ENCODE measurements at places on chromosomes 3 and 15.

DNA sequence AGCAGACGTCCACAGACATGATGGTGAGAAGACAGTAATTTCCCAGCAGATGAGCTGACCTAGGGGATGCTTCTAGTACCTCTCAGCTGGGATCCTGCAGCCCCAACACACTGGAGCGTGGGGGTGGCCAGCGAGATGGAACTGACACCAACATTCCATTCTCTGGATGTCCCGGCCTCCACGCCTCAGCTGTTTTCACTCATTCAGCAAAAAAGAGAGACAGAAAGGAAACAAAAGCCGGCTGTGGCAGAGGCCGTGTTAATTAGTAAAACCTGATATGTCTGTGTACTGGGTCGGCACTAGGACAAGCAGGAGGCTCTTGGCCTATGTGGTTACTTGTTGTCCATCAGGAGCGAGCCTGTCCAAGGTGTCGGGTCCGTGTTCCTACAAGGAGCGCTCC, 82.6 kb upstream of the MYZAP start:
- DNase-seq, result peak; percentile 44

DNA sequence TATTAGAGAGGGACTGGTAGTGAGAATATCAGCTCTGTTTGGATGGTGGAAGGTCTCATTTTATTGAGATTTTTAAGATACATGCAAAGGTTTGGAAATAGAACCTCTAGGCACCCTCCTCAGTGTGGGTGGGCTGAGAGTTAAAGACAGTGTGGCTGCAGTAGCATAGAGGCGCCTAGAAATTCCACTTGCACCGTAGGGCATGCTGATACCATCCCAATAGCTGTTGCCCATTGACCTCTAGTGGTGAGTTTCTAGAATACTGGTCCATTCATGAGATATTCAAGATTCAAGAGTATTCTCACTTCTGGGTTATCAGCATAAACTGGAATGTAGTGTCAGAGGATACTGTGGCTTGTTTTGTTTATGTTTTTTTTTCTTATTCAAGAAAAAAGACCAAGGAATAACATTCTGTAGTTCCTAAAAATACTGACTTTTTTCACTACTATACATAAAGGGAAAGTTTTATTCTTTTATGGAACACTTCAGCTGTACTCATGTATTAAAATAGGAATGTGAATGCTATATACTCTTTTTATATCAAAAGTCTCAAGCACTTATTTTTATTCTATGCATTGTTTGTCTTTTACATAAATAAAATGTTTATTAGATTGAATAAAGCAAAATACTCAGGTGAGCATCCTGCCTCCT, 87.2 kb downstream of the TGFBR2 start:
- DNase-seq, result peak; percentile 63

- DNase-seq, result peak; percentile 11
Observed at GRCh38 chr3:52404391-52404790, 40.5 kb downstream of the SEMA3G start.

DNA sequence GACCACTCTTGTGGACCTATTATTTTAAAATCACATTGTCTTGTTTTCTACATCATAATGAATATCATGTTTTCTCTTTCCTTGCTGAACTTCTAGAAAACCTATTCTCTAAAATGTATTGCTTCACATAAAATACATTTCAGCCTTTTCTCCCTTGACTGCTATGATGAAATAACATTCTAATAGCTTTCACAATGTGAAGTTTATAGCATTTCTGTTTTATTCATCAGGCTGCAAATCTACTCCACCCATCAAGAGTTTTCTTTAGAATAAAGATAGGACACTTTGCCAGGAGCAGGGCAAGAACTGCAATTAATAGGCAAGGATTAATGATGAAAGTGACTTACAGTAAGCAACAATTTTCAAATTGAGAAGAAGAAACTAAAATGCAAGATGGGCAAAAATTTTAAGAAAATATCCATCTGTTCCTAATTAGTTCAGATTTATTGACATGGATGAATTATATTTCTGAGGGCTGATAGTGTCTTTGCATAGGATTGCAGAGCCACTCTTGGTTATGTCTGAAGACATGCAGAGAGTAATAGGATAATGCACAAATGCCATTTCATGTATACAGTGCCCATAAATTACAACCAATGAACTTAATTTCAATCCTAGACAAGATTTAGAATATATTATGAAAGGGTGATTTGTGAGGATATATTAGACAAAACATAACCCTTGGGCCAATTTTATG, 21.7 kb downstream of the LEKR1 start:
- DNase-seq, result no peak

- DNase-seq, result no peak
Observed at GRCh38 chr15:90991587-90992285, 2.6 kb downstream of the PRC1 start.

- DNase-seq, result no peak
Observed at GRCh38 chr15:70976851-70977250, 84.2 kb downstream of the LRRC49 start.

DNA sequence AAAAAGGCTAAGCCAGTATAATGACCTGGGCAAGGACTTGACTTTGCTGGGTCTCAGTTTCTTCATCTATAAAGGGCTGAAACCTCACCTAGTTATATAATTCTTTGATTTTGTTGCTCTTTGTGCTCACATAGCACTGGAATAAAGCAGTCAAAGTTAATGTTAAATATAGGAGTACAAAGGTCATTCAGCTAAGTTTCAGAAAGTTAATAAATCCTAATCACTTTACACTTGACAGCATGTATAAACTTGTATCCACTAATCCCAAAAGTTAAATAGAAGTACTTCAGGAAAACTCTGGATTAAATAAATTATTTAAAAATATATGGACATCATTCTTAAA, 33.9 kb downstream of the PLCL2 start:
- no peak for DNase-seq

GRCh38 chr15:77221174-77221573, 150.3 kb upstream of the TSPAN3 start:
- DNase-seq, result no peak

GRCh38 chr3:146781059-146781458, 175.9 kb upstream of the PLSCR5 start:
- DNase-seq, result no peak

DNA sequence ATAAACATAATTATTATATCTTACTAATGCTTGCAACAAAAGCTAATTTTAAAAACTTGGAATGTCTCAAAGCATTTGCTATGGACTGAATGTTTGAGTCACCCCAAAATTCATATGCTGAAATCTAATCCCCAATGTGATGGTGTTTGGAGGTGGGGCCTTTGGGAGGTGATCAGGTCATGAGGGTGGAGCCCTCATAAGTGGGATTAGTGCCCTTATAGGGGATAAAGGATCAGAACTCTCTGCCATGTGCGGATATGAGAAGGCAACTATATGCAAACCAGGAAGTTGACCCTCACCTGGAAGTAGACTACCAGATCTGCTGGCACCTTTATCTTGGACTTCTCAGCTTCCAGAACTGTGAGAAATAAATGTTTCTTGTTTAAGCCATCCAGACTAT, 137.7 kb downstream of the LIPC start:
- DNase-seq, result no peak

DNA sequence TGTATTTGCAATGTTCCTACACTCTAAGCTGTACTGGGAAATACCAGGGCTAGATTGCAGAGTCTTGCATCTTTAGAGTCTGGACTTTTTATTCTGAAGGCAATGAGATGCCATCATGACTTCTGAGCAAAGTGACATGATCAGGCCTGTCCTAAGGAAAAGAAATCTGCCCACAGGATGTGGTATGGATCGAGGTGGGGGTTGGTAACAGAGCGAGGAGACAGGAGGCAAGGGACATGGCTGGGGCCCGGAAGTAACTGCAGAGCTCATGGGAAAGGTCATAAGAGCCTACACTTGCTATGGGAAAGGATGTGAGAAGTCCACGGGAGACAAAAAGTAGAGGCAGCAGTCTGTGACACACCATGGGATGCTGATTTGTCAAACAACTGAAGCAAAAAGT, 121.5 kb downstream of the OXNAD1 start:
- DNase-seq, result no peak

DNA sequence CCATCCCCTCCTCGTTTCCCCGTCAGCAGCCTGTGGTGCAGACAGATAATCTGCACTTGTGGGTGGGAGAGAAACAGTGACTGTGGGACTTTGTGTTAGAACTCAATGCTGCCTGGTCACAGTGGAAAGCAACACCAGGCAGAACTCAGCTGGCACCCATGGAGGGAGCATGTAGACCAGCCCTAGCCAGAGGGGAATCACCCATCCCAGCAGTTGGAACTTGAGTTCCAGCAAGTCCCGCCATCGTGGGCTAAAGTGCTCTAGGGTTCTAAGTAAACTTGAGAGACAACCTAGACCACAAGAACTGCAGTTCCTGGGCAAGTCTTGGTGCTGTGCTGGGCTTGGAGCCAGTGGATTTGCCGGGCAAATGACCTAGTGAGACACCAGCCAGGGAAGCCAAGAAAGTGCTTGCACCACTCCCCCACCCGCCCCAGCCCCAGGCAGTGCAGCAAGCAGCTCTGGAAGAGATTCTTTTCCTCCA, 24.4 kb downstream of the ISG20 start:
- no peak for DNase-seq

DNA sequence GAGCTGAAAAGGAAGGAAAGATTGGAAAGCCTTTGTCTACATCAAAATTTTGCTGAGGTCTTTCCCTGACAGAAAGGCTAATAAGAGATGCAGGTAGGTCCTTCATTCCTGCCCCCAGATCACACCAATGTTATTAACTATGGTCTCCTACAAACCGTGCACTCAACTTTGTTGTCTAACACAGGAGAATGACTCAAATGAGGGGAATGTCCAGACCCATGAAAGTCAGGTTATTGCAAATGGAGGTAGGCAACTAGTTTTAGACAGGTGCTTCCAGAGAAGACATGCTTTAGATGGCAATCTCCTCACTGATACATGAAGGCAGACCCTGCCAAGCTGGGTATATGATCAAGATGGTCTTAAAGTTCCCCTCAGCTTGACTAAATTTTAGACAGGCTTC, 51.0 kb downstream of the NFKBIZ start:
- no peak for DNase-seq

DNA sequence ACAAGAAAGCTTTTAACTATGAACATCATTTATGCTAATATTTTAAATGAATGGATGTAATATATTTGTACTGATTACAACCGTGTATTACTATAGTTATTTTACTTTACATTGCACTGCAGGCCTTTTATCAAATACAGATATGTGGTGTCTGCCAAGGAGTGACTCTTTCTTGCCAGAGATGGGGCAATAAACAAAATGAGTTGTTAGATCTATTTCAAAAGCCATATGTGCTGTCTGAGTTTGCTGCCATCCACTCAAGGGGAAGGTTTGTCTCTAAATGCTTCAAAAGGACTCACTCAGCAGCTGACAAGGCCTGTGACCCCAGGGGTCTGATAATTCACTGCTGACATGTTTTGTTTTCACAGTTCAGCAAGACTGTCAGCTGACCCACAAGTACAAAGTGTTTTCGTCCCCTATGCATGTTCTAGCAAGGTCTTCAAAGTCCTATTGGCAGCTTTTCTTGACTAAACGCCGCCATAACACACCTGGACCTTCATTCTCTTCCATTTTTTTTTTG, 41.3 kb upstream of the ZBED2 start:
- DNase-seq, result no peak

- DNase-seq, result no peak
Observed at GRCh38 chr3:110267304-110267845, 804.2 kb upstream of the NECTIN3 start.

DNA sequence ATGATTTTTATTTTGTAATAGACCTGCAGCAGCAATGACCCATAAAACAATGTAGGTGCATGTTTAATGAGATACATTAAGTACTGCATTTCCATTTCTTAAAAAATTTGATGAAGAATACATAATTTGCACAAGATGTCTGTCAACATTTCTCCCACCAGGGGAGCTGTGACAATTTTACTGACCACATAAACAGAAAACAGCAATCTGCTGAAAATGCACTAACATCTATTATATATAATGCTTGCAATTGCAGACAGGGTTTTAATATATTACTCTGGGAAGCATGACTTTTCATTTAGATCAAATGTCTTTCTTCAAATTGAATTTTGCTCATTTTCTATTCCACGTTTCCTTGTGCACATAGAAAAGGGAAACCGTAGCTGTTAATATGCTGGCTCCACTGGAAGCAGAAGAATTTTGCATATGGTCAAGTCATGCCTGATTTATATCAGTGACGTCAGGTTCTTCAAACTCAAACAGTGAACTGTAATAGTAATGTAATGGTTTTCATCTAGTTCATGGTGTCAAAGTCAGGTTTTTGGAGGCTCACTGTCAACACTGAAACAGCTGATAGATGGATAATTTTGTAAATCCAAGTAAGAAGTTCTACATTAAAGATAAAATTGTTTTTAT, 79.8 kb upstream of the IGF1R start:
- DNase-seq, result no peak

DNA sequence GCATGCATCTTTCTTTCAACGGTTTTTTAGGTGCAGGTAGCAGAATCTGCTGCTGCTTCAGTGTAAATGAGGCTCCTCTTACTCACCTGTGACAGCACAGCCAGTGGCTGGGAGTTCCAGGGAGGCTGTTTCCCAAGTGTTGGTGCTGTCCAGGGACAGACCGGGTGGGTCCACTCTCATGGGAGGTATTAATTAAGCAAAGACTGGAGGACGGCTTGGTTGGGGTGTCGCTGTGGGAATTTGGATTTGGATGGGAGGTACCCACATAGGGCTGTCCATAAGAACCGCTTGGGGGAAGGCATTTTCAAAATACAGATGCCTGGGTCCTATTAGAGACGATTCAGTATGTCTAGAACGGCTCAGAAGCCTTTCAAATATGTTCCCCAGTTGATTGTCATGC, 42.9 kb downstream of the SV2B start:
- DNase-seq, result no peak

- DNase-seq, result no peak
Observed at GRCh38 chr15:99209326-99209725, 40.1 kb downstream of the TTC23 start.

GRCh38 chr15:99755692-99756409, 22.6 kb upstream of the LYSMD4 start:
- DNase-seq, result peak; percentile 37

DNA sequence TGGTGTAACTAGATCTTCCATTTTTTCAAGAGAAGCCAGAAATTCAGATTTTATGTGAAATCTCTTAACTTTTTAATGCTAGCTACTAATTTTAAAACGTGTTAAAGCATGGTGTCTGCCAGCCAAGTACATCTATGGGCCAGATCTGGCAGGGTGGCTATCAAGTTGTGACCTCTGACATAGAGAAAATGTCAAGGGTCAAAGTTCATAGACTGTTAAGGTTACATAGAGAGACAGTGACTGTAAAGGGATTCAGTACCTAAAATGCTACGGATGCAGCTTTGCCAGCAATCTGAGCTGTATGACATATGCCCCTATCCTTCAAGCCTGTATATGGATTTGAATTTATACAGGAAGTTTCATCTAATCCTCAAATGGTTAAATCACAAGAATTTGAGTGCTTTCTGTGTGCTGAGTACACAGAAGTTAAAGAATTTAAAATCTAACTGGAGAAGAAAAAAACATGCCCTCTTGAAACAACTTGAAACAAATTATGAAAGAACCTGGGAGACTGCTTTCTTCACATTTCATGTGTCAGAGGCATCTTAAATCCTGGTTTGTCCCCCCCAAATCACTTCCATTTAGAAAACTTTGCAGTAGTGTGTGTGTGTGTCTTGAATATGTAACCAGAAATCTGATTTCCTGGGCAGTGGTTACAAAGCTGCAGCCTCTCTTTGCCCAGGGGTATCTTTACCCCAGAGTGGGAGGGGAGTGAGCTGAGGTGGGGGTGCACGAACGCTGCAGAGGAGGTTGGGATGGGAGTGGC, 895 bp upstream of the ARHGAP31 start:
- DNase-seq, result peak; percentile 55

GRCh38 chr3:124396339-124396950, 333.8 kb upstream of the UMPS start:
- no peak for DNase-seq

GRCh38 chr3:104526901-104527401, 839.8 kb upstream of the ALCAM start:
- no peak for DNase-seq
